ENCODE measurements at places on chromosomes 5 and 9. TPM values are rescaled to one million over a fixed set of nuclear protein-coding genes. Genes with fewer than 3 reads are reported as not detected.

GRCh38 chr9:16363073-16363781, 507.2 kb downstream of the BNC2 start:
- H3K36me3 ChIP-seq = no peaks in the 10 kb centered on the region
- H3K27ac ChIP-seq = no peak overlapping the region
- no peak for DNase-seq
- H3K4me3 ChIP-seq = no peak overlapping the region
- no peaks in the 10 kb centered on the region for H3K27me3 ChIP-seq
- H3K4me1 ChIP-seq = no peaks in the 10 kb centered on the region

- no peaks in the 10 kb centered on the region for H3K4me1 ChIP-seq
- H3K27ac ChIP-seq = no peak overlapping the region
- H3K4me3 ChIP-seq = no peak overlapping the region
- no peak for DNase-seq
- no peaks in the 10 kb centered on the region for H3K36me3 ChIP-seq
Observed at GRCh38 chr5:64826541-64826940, 57.8 kb downstream of the CWC27 start.

DNA sequence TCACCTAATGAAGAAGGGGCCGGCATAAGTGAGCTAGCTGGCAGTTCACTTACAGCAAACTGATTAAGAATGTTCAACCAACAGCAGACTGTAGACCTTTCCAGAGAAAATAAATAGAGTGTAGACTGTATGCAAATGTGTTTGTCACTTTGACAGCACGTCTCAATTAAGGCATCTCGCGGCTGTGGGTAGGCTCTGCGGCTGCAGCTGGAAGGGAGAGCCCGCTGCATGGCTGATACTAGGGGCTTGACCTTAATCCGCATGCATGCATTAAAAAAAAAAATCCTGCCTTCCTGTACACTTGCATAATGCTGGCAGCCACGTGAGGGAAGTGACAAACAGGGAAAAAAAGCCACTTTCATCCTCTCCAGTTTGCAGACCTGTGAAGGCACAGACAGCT, 82.3 kb downstream of the CRB2 start:
- H3K4me1 ChIP-seq = no peaks in the 10 kb centered on the region
- no peak overlapping the region for H3K4me3 ChIP-seq
- DNase-seq = no peak
- no peak overlapping the region for H3K27ac ChIP-seq
- H3K27me3 ChIP-seq = no peaks in the 10 kb centered on the region

GRCh38 chr9:89887286-89887685, 282.5 kb downstream of the GADD45G start:
- no peaks in the 10 kb centered on the region for H3K27me3 ChIP-seq
- no peak overlapping the region for H3K4me3 ChIP-seq
- H3K4me1 ChIP-seq = peaks cover 14% of the 10 kb centered on the region
- no peak for DNase-seq
- no peaks in the 10 kb centered on the region for H3K36me3 ChIP-seq

The NME5 gene
- not detected for total RNA-seq
